ENCODE measurements at places on chromosomes 11 and 22.

GRCh38 chr11:76131142-76131541 lies 75.2 kb downstream of the WNT11 start:
- DNase-seq = no peak

DNA sequence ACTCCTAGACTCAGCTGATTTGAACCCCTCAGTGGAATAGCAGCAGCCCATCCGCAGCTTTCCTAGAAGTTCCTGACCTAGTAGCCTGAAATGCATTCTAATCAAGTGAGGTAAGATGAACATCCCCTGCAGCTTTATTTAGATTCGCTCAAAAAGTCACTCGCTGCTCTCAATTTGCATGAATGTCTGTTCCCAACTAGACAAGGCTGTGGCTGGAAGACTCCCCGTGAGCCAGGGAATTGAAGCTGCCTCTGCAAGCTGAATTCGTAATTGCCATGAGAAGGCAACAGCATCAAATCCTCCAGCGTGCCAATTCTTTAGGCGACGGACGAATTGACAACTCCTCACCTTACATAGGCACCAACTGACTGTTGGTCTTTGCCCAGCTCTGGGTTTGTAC lies 17.1 kb upstream of the SCN3B start:
- no peak for DNase-seq

GRCh38 chr22:44712962-44713361 lies 11.0 kb downstream of the PRR5 start:
- no peak for DNase-seq

DNA sequence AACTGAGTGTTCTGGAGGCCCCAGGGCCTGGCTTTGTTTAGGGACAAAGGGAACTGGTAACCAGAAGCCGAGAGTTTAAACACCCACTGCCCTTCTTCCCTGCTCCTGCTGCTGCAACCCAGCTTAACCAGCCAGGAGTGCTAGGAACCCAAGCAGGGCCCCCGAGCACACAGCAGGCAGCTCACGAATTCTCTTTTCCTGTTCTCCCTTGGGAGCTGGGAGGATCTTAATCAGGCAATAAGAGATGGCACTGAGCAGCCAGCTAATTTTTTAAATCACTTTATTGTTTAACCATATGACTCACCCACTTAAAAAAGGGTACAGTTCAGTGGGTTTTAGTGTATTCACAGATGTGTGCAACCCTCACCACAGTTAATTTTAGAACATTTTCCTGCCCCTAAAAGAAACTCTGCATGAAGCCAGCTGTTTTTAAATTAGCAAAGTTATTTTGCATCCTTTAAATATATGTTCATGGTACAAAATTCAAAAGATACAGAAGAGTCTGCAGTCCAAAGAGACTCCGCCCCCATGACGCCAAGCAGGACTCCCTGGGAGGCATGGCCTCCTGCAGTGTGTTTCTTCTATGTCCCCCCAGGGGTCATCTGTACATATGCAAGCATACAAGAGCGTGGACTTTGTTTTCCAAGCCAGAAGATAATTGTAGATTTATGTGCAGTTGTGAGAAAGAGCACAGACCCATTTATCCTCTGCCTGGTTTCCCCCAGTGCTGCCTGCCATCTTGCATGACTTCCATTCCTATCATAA lies 18.9 kb upstream of the PPP6R3 start:
- DNase-seq = no peak

DNA sequence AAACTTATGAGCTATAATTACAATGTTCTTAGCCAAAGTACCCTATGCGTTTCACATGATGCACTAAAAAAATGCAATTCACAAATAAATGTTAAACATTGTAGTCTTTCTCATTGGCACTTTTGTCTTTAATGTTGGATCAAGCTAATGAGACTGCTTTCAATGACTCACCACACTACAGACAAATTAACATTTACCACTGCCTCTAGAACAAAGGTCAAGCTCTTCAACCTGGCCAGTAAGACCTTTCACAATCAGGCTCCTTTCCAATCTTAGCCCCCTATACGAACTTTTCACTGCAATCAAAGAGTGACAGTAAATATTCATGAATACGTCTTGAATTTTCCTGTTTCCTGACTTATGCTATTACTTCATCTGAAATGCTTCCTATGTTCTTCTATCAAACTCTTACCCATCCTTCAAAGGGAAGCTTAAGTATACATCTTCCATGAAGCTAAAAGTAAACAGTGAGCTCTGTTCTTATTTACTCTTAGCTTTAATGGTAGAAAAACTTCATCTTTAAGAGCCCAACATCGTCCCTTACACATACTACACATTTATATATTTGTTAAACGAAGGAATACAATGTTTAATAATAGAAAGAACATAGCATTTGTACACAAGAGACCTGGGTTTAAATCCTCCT lies 326.6 kb upstream of the PITPNB start:
- DNase-seq = no peak

DNA sequence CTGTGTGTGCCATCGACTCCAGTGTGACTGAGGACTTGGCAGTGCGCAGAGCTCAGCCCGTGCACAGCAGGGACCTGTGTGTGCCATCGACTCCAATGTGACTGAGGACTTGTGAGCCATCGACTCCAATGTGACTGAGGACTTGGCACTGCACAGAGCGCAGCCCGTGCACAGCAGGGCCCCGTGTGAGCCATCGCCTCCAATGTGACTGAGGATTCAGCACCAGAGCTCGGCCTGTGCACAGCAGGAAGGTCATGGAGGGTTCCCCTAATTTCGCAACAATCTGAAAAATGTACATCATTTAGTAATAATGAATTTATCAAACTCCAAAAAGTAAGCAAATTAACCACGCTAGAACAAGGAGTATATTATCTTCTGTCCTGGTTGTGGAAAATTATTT lies 348.3 kb upstream of the B3GAT1 start:
- no peak for DNase-seq

DNA sequence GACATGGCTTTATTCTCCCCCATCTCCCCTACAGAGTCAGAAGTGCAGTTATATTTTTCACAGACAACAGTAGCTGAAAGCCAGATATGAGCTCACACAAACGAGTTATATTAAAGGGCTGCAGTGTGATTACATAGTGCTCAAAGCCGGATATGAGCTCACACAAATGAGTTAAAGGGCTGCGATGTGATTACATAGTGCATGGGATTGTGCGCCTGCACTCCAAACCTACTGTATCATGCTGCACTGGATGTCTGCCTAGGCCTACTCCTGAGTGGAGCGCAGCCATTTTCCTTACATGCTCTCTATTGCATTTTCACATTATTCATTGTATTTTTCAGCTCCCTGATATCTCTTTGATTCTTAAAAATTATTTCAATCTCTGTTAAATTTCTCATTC lies 414.6 kb upstream of the LARGE1 start:
- DNase-seq = no peak

GRCh38 chr11:907668-908067 lies 2.9 kb downstream of the CHID1 start:
- DNase-seq = no peak

GRCh38 chr22:35150183-35151107 lies 84.5 kb downstream of the ISX start:
- DNase-seq = no peak

GRCh38 chr11:34605481-34606325 lies 15.2 kb upstream of the EHF start:
- DNase-seq = no peak

DNA sequence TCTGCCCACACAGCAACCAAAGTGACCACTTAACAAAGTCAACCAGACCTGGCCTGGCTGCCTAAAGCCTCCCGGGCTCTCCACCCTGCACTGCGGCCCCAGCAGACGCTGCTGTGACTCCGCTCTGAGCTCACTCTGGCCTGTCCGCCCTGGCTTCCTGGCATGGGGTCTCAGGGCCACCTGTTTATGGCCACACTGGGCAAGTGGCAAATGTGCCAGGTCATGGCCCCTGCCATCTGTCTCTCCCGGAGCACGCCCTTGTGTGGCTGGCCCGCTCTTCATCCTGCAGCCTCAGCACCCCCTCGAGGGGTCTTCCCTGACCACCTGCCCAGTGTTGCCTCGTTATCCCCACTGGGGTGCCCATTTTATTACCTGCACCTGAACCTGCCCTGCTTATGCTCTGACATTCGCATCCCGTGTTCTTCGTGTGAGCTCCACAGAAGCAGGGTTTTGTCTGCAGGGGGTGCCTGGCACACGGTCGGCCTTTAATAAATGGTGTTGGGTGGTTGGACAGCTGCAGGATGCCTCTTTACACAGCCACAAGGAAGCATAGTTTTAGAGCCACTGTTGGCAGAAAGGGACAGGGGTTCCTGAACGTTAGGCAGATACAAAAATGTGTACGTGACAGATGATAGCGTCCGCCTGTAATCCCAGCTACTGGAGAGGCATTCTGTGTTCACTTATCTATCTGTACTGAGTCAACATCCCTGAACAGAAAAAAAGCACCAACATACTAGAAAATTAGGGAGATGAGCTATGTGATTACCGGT lies 785.6 kb downstream of the TBC1D22A start:
- DNase-seq = no peak

DNA sequence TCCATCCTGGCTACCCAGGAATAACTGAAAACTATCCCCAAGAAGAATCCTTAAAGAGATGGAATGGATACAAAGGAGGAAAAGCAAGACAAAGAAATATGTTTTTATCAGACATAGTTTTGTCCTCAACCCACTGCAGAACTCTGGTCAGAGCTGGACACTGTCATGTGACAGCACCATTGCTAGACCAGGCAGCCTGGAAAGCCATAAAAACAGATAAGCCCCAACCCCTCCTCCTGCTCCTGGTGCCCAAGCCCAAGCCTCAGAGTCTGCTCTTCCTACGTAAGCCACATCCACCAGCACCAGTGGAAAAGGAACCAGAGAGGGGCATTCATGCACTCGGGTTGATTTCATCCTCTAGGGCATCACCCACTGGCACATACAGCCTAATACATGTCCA lies 116.9 kb downstream of the TRIM29 start:
- no peak for DNase-seq

- DNase-seq = no peak
These were observed 2.0 kb upstream of the TNRC6B start for GRCh38 chr22:40175611-40176244.

DNA sequence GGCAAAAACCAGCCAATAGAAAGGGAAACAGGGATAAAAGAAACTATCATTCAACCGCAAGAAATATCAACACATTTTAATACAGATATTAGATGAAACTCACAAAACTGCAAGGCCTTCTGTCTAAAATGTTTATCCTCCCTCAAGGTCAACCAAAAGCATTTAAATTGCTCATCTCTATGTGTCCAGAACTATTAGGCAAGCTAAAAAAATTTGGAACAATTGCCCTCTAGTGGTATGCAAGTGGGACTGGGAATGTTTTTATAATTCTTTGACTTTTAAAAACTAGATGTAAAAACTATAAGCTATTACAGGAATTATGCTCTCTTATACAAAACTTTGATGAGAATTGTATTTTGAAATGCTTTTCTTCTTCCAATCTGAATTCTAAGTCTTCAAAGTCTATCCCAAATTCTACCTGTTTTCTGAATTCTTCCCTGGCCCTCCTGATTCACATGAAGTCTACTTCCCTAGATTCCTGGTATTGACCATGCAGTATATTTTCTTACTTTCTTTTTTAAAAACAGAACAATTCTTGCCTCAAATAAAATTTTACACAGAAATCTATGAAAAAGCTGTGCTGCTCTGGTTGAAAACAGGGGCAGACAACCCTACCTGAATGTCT lies 4.9 kb downstream of the CWC15 start:
- no peak for DNase-seq

DNA sequence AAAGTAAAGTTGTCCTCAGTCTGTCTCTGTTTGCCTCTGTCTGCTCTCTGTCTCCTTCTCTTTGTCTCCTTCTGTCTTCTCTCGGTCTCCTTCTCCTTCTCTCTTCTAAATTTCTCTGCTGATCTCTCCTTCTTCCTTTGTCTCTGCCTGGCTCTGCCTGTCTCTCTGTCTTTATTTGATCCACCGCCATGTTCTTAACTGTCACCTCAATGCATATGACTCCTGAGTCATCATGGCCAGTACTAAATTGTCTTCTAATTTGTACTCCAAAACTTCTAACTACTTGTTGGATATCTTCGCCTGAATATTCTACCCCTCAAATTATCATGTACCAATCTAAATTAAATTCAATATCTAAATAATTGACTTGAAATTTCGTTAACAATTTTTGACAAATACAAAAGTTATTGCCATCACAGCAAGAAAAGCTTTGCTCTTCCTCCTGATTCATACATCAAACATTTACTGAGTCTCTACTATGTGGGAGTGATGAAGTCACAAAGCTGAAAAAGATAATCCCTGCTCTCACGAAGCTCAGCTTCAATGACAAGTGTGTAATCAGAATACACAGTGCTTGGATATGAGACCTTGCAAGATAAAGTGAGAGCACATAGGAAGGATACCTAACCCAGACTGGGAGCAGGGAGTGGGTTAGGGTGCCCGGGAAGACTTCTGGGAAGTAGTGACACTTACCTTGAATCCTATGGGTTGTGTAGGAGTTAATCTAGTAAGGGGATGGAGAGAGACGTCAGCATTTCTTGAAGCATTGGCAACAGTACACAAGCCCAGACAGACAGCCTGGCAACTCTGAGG lies 193.0 kb downstream of the MAML2 start:
- DNase-seq = no peak

DNA sequence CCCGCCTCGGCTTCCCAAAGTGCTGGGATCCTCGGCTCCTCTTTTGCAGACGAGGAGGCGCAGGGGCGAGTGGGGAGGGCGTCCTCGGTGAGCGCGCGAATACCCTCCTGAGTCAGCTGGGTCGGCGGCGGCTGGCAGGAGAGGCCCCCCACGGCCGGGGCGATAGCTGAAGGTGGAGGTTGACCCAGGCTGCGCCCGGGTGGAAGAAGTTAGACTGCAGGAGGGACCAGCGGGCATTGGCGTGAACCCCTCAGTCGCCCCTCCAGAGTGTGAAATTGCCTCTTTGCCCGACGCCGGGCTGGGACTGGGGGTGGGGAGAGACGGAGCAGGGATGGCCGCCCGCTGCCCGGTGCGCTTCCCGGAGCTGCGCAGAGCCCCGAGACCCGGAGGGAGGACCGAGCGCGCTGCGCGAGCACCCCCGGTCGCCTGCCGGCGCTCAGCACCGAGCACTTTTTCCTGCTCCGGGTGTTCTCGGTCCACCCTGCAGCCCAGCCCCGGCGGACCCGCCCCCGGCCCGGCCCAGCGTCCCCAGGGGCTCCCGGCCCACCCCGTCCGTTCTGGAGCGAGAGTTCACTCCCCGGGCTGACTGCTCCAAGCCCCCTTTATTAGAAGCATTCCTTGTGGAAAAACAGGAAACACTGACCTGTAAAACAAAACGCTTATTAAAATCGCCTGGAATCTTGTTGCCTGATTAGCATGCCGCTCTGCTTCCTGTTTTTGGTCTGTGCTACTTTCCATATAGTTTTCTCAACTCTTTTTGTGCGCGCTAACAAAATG lies 13.7 kb upstream of the CPT1A start:
- DNase-seq = peak; percentile 71

DNA sequence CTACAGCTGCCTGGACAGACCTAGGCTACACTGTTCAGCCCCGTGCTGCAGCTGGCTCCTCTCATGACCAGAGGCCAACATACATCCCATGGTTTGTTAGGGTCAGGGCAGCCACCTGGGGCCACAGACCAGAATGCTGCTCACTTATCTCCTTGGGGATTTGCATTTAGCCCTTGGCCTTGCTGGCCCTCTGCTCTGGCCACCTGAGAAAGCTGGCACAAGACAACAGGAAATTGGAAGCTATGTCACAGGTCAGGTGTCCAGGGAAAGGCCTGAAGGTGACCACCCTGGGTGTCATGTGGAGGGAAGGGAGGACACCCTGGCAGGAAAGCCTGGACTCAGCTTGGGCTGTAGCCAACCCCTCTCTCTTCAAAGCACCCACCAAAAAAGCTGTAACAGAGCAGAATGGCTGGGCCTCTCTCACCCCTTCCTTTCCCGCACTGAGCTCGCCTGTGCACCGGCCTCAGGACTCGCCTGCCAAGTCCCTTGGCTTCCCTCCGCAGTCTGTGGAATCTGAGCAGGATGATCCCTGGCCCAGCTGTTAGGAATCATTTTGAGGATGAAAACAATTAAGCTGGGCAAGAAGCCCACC lies 86.3 kb downstream of the SNX19 start:
- no peak for DNase-seq
